Activated CD4-positive, alpha-beta T cell treated with anti-CD3 and anti-CD28 coated beads, Interleukin-2, Interleukin-6, amounts not matched to agents 100 ng/mL and 50 ng/mL, durations not matched to agents 16 hours and 8 hours (primary cell): ENCODE measurements at places on chromosomes 3 and 15.

- DNase-seq = no peak
Measured at GRCh38 chr3:69328103-69328962, 57.6 kb downstream of the FRMD4B start.

DNA sequence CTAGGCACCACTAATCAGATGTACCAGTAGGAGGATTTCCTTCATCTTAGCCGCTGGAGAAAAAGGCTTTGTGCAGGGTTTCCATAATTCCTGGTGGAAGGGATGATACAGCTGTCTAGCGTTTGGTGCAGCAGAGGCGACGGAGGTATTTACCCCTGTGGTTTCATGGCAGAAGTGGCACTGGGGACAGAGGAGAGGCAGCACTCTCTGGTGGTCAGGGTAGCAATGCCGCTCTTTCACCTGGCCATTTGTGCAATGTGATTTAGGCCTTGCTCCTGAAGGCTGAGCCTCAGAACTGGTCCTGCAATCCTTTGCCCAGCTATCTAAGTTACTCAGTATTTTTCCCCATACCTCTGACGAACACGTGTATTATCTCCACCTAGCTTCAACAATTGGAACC lies 47.1 kb upstream of the BNIP2 start:
- DNase-seq = no peak

GRCh38 chr3:172844428-172844827 lies 93.9 kb downstream of the ECT2 start:
- DNase-seq = no peak

- no peak for DNase-seq
Measured at GRCh38 chr15:101103598-101103997, 148.2 kb downstream of the CHSY1 start.

DNA sequence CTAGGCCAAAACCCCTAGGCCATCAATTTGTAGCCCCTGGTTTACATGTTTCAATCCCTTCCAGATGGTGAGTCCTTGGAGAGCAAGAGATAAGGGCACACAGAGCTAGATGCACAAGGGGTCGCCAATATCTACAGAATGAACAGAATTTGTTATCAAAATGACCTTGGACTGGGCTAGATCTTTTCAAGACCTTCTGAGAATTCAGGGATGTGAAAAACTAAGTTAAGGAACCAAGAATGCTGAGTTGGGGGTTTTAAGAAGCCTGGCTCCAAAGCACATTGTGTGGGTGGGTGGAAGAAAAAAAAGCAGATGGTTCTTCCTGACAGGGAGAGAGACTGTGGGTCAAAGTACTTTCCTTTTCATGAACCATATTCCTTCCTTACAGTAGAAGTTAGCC lies 10.2 kb downstream of the CDCP1 start:
- DNase-seq = no peak

- DNase-seq = no peak
Measured at GRCh38 chr3:9217784-9218513, 31.5 kb downstream of the SRGAP3 start.

GRCh38 chr15:35925275-35926006 lies 379.5 kb upstream of the DPH6 start:
- DNase-seq = peak; percentile 1

DNA sequence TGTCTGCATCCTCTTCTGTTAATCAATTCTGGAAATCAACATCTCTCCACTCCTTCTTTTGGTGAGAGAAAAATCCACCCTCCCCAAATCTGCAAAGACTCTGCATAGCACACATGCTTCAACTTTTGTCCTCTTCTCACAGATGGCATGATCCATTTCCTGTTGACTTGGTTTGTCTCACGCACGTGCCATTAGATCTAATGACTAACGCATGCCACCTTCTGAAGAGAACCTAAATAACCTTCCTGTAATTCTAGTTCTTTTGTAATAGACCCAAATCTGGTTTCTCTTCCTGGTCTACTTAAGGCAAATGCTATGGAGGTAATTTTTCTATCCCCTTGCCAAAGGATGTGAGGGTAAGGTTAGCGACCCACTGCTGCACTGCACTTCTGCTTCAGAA lies 51.0 kb upstream of the ATOSA start:
- DNase-seq = peak; percentile 61

DNA sequence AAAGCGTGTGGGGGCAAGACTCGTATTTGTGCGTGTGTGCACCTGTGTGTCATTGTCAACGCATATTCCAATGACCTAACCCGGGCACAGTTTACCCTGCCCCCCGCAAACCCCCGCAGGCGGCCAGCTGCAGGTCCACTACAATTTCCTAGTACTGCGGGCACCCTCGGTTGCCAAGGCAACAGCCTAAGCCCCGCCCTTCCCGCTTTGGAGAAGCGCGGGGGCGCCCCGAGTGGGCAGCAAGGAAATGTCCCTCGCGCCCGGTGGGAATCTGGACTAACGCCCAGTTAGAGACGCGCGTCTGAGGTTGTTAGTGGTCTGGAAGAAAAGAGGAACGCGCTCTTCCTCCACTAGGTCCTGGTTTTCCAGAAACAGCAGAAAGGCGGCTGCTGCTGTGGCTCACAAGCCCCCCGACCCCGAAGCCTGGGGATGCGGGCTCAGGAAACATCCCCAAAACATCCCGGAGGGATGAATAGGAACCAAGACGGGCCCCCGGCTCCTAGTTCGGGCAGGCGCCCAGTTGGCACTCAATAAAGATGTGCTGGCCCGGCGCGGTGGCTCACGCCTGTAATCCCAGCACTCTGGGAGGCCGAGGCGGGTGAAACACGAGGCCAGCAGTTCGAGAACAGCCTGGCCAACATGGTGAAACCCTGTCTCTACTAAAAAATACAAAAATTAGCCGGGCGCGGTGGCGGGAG lies 1.1 kb downstream of the ABHD14A start:
- peak; percentile 49 for DNase-seq

DNA sequence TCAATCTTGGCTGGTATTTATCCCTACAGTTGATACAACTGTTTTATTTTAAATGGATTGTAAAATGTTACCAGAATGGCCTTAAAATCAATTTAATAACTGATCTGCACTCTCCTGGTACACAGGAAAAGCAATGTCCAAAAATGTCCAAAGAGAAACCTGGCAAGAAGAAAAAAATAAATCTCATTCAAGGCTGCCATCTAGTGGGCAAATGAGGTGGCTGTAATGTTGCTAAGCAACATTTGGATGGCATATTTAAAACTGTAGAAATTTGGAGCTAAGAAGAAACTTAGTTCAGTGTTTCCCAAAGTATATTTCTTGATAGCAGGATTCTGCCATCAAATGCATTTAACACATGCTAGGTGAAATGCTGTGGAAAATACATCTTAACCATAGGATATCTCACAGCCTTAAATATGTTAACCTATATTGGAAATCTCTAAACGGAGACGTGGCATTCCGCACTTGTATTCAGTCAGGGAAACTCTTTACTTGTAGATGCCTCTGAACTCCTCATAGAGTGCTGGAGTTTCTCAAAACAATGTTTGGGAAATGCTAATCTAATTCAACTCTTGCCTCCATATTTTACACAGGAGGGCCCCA lies 216.8 kb downstream of the ERC2 start:
- peak; percentile 51 for DNase-seq

DNA sequence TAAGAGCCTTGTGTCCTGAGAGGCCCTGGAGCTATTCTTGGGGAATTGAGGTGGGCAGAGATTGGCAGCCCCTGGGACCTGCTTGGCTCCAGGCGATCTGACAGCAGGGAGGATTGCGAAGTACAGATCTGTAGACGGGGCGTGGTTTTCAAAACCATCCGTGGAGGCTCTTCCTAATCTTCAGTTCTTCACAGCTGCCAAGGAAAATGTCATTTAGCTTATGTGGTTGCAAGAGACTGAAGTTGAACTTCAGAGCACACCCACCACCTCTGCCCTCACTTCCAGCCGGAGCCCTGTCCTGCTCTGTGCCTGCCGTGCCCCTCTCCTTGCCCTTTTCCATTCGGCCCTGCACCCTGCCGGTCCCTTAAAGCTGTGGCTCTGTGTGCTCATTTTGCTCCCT lies 12.9 kb downstream of the NISCH start:
- DNase-seq = no peak

GRCh38 chr15:74593122-74593521 lies 22.5 kb upstream of the CLK3 start:
- no peak for DNase-seq

DNA sequence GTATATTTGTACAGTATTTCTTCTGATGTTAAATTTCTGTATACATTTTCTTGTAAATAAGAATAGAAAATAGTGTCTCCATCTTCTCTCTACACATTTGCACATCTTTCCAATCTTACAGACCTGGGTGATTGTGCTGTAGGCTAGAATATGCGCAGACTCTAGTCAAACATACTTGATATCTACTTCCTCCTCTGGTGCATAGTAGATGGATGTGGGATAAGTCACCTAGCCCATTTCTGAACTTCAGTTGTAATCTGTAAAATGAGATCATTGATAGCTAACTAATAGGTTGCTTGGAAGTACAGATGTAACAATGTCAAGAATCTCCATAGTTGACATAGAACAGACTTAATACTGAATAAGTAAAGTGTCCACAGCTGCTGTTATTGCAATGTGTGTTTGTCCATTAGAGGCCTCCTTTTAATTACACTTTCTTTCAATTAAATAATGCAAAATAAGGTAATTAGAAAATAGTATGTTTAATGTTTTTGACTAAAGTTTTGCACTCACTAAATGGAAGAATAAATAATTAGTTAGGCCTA lies 46.7 kb downstream of the ALCAM start:
- no peak for DNase-seq

- DNase-seq = no peak
Measured at GRCh38 chr15:58135511-58136174, 2.5 kb upstream of the AQP9 start.

- DNase-seq = no peak
Measured at GRCh38 chr3:43733459-43734384, 43.0 kb downstream of the ABHD5 start.
